Pulmonary artery endothelial cell (primary cell): ENCODE measurements at places on chromosomes 2 and 18.

GRCh38 chr18:50627594-50628532 lies 68.0 kb downstream of the MAPK4 start:
- no peak for DNase-seq

GRCh38 chr2:241935314-241935713 lies 65.8 kb downstream of the RTP5 start:
- DNase-seq = no peak

DNA sequence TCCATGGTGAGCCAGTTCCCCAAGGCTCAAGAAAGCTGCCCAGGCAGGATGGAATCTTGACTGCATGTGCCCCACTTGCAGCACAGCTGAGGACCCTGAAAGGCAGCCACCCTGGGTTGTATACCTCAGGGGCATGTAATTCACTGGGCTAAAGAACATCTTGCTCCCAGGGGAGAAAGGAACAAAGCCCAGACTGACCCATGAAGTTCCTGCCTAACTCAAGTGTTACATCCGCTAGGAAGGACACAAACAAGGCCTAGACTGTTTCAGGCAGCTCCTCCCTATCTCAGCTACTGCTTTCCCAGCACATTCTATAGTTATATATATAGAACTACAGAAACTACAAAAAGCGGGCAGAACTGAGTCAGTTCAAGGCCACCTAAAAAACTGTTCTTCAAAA lies 69.0 kb downstream of the RBM43 start:
- DNase-seq = no peak

DNA sequence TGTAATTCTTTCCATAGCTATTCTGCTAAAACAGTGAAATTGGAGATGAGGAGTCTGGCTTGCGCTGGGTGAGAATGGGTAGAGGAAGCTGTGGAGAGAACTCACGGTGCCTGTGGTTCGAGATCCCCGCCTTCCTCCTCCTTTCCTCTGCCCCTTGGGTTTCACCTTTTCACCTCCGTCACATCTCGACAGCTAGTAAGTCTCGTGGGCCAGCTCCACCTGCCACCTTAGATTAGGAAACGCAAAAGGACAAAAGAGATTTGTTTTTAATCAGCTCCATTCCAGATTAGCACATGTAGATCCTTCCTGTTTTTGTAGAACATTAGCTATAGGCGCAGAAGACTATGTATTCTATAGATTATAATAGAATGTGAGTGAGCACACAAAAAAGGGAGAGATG lies 20.6 kb downstream of the TRIB2 start:
- no peak for DNase-seq

- DNase-seq = no peak
Measured at GRCh38 chr18:50638884-50639420, 79.1 kb downstream of the MAPK4 start.

- no peak for DNase-seq
Measured at GRCh38 chr2:102304711-102305611, 6.4 kb upstream of the IL1RL1 start.

GRCh38 chr18:60411715-60412114 lies 39.1 kb upstream of the MC4R start:
- no peak for DNase-seq

DNA sequence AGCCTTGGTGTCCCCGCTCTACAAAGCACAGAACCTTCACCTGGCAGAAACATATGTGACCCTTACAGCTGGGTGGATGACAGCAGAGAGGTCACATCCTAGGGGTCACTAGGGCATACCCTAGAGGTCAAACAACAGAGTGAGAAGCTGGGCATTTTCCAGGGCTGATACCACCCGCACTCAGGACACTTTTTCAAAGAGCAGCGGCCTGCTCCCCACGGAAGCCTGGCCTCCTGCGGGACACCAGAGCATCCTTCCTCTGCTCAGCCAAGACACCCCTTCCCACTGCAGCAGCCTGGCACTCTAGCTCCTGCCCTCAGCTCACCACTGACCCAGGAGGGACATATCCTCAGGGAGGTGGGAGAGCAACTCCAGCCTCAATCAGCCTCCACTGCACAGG lies 86.0 kb downstream of the GALNT14 start:
- no peak for DNase-seq
